Central memory CD8-positive, alpha-beta T cell (primary cell): ENCODE measurements at places on chromosomes 11 and 22.

DNA sequence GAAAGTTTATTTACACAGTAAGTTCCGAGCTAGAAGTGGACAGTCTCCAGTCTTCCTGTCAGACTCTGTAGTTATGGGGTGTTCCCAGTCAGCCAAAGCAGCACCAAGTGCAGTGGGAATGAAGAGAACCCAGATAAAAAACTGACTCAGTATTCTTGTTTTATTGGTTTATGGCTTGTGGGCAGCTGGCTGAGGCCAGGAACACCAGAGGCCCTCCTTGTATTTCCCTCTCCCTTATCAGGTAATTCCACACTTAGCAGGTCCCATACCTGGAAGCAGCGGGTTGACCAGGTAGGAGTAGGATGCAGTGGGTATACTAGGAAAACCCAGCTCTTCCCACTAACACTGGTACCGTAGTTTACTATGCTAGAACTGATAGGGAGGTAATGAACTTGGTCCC is 3.5 kb upstream of the BACE1-AS start:
- no peak overlapping the region for H3K4me3 ChIP-seq
- DNase-seq: no peak
- H3K27me3 ChIP-seq: no peaks in the 10 kb centered on the region
- no peak overlapping the region for H3K27ac ChIP-seq

GRCh38 chr11:130204703-130205095 is 45.1 kb downstream of the ST14 start:
- no peak overlapping the region for H3K27ac ChIP-seq
- H3K27me3 ChIP-seq: peaks cover 15% of the 10 kb centered on the region
- no peak for DNase-seq
- H3K36me3 ChIP-seq: no peaks in the 10 kb centered on the region

- H3K27me3 ChIP-seq: no peaks in the 10 kb centered on the region
- H3K36me3 ChIP-seq: peaks cover 3% of the 10 kb centered on the region
- H3K27ac ChIP-seq: no peak overlapping the region
- DNase-seq: no peak
- no peak overlapping the region for H3K4me3 ChIP-seq
Observed at GRCh38 chr11:73461964-73462363, 85.8 kb downstream of the RELT start.

DNA sequence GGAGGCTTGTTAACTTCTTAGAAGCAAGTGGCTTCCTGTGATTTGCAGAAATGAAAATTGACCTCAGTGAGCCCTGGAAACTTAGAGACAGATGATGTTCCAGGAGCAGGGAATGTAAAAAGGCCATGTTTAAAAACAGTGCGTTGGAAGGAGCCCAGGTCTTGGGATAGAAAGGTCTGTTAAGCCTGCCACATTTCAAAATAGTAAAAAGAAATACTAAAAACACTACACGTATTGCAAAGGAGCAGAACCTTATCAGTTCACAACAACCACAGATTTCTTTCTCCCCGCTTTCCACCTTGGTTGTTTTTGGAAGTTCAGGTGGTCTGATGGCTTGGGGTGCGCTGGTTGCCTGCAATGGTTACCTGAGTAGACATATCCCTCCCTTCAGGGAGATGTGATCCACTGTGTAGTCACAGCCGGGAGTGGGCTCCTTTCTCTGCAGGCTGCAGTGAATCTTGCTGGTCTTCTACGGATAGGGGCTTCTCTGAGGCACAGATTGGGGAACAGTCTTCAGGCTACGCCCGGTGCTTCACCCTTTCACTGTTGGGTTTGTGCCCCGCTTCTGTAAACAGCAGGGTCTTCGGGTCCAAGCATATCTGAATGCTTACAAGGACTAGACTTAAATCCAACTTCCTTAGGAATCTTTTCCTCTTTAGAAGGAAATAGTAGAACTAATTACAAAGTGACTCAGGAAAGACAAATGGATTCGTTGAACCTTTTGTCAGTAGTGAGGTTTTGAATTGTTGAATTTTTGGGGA is 1.9 kb downstream of the TEAD1 start:
- H3K4me3 ChIP-seq: no peak overlapping the region
- H3K4me1 ChIP-seq: no peaks in the 10 kb centered on the region
- peaks cover 75% of the 10 kb centered on the region for H3K27me3 ChIP-seq
- no peak for DNase-seq
- no peak overlapping the region for H3K27ac ChIP-seq

DNA sequence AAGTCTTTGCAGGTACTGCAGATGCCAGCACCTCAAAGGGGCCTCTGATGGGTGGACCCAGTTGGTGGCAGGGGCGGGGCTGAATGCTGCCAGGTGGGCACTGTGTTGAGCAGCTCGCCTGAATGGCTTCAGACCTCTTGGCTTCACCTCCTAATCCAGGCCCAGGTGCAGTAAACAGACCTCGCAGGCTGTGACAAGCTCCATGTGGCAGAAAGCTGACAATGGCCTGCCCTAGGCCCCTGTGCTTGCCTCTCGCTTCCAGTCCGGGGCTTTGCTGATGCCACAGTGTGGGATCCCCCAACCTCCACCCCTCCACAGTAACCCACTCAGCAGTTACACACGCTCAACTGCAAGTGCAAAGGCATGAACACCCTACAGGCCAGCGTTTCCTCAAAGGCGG is 9.4 kb downstream of the IGLL1 start:
- H3K4me3 ChIP-seq: no peak overlapping the region
- H3K36me3 ChIP-seq: peaks cover 1% of the 10 kb centered on the region
- H3K27me3 ChIP-seq: peaks cover 45% of the 10 kb centered on the region
- no peak for DNase-seq
- no peak overlapping the region for H3K27ac ChIP-seq

DNA sequence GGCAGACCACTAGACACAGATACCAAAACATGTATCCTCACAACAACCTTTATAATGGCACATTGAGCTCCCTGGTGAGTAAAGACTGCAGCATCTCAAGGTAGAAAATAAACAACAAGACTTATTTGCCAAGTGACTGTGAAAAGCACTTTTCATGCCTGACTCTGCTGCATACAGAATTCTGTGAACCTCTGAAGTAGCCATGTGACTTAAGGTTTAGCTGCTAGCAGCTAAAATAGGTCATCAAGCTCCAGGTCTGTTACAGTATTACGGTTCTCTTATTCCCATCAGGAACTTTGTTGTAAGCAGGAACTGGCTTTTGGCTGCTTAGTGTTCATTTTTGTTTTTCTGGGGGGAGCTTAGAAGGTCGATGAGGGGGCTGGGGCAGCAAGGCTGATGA is 139.4 kb downstream of the PAX6 start:
- H3K27me3 ChIP-seq: no peaks in the 10 kb centered on the region
- H3K4me1 ChIP-seq: no peaks in the 10 kb centered on the region
- no peak overlapping the region for H3K27ac ChIP-seq
- no peak overlapping the region for H3K4me3 ChIP-seq

DNA sequence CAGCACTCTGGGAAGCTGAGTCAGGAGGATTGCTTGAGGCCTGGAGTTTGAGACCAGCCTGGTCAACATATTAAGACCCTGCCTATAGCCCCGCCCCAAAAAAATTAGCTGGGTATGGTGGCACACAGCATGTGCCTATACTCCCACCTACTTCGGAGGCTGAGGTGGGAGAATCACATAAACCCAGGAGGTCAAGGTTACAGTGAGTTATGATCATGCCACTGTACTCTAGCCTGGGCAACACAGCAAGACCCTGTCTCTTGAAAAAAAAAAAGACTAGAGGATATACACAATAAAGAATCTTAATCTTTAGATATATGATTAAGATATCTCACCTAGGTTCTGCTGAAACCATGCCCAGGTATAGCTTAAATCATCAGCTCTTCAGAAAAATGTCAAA is 136.7 kb downstream of the APOL5 start:
- no peak for DNase-seq
- H3K4me1 ChIP-seq: no peaks in the 10 kb centered on the region
- no peak overlapping the region for H3K27ac ChIP-seq
- no peak overlapping the region for H3K4me3 ChIP-seq

DNA sequence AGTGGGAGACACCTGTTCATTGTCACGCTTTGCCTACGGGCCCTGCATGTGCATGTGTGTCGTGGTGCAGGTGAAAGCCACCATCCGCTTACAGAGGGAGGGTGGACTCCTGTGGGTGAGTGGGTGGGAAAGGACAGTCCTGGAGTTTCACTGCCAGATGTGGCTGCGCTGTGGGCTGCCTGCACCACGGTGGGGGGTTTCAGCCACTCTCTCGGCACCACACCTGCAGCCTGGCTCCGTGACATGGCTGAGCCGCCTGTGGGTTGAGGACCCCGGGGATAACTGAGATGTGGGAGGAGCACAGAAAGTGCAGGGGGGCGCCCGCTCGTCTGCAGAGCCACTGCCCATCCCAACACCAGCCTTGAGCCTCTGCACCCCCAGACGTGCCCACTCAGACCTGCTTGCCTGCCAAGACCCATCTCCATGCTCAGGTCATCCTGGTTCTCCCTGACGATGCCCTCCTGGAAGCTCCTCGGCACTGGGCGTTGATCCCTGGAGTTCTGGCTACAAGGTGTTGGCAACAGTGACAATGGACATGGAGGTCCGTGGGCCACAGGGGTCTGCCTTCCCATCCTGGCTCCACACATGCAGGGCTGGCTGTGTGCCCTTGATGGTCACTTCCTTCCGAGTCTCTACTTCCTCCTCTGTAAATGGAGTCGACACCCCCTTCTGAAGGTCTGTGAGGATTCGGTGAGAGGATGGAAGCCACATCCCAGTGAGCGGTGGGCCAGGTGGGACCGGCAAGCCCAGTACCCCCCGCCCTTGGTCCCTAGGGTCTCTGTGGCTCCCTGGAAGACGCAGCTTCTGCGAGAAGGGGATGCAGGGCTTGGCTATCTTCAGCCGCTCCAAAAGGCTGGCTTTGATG is 1007.0 kb downstream of the BRD1 start:
- H3K27me3 ChIP-seq: peaks cover 33% of the 10 kb centered on the region
- H3K4me1 ChIP-seq: no peaks in the 10 kb centered on the region
- H3K27ac ChIP-seq: no peak overlapping the region
- H3K4me3 ChIP-seq: no peak overlapping the region
- DNase-seq: no peak
- H3K36me3 ChIP-seq: peaks cover 2% of the 10 kb centered on the region

GRCh38 chr11:78251083-78251775 is 62.5 kb downstream of the USP35 start:
- H3K36me3 ChIP-seq: peaks cover under 1% of the 10 kb centered on the region
- no peaks in the 10 kb centered on the region for H3K4me1 ChIP-seq
- H3K27ac ChIP-seq: no peak overlapping the region
- H3K4me3 ChIP-seq: no peak overlapping the region
- DNase-seq: no peak
- no peaks in the 10 kb centered on the region for H3K27me3 ChIP-seq

- no peak overlapping the region for H3K4me3 ChIP-seq
- H3K27me3 ChIP-seq: peaks cover under 1% of the 10 kb centered on the region
- no peak for DNase-seq
- peaks cover 1% of the 10 kb centered on the region for H3K36me3 ChIP-seq
- no peaks in the 10 kb centered on the region for H3K4me1 ChIP-seq
Observed at GRCh38 chr11:79308429-79308828, 132.4 kb downstream of the TENM4 start.

DNA sequence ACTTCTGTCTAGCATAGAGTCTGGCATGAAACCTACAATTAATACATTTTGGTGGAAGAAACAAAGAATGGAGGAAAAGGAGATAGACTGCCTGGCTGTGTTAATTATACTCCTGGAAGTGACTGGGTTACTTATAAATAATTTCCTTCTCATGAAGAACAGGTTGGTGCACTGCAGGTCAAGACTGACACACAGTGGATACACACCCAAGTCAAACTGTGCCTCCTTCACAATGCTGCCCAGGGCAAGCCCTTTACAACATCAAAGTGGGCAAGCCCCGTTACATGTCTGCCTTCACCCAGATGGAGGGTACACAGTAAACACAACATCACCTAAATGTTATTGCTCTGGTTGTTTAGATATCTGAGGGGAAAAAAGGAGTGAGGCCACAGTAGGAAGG is 83.7 kb upstream of the KCNA4 start:
- no peaks in the 10 kb centered on the region for H3K36me3 ChIP-seq
- H3K27ac ChIP-seq: no peak overlapping the region
- no peaks in the 10 kb centered on the region for H3K4me1 ChIP-seq
- no peak overlapping the region for H3K4me3 ChIP-seq

- H3K27me3 ChIP-seq: peaks cover 68% of the 10 kb centered on the region
- DNase-seq: no peak
- H3K36me3 ChIP-seq: no peaks in the 10 kb centered on the region
- H3K4me3 ChIP-seq: no peak overlapping the region
Observed at GRCh38 chr11:64485074-64485473, 105.9 kb upstream of the SLC22A12 start.

DNA sequence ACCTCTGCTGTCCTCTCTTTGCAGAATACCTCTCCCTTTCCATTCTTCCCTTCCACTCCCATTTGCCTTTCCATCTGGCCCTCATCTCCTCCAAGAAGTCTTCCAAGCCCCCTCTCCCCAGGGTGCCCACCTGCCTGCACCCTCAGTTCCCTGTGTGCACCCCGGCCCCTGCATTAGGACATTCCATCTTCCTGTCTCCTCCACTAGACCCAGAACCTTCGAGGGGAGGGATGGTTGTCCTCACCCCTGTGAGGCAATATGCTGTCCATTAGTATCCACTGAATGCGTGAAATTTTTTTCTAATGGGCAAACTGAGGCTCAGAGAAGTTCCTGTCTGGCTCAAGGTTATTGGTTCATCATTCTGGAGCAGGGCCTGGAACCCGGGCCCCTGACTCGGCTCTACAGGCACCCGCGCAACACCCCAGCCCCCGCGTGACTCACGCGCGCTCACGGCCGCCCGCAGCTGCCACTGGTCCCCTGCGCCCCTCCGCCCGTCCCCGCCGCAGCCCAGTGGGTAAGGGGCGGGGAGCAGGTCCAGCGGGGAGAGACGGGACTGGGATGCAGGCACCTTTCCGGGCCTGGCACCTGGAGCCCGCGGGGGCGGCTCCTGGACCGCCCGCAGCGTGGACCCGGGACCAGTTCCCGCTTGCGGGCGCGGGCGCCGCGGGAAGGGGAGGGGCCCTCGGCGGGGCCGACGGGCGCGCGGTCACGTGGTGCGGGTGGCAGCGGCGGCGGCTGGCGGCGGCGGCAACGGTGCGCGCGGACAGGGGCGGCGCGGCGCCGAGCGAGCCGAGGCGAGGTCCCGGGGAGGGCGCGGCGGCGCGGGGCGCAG is 7.0 kb downstream of the SEPTIN3 start:
- H3K36me3 ChIP-seq: peaks cover 2% of the 10 kb centered on the region
- H3K4me1 ChIP-seq: peaks cover 15% of the 10 kb centered on the region
- peak overlapping the region; percentile 51 for H3K4me3 ChIP-seq
- H3K27me3 ChIP-seq: peaks cover 63% of the 10 kb centered on the region
- H3K27ac ChIP-seq: no peak overlapping the region
- no peak for DNase-seq

- peaks cover 1% of the 10 kb centered on the region for H3K36me3 ChIP-seq
- DNase-seq: no peak
- no peak overlapping the region for H3K4me3 ChIP-seq
- H3K27ac ChIP-seq: no peak overlapping the region
- peaks cover 9% of the 10 kb centered on the region for H3K4me1 ChIP-seq
Observed at GRCh38 chr22:50701428-50702154, 29.0 kb downstream of the SHANK3 start.
